Stimulated activated CD4-positive, alpha-beta T cell treated with anti-CD3 and anti-CD28 coated beads, Interleukin-2, amount 100 ng/mL, for 48 hours (primary cell): ENCODE measurements at places on chromosomes 2 and 18.

GRCh38 chr2:28674713-28675068 is 76.9 kb upstream of the PPP1CB start:
- no peak for DNase-seq

GRCh38 chr2:176745543-176746200 is 466.9 kb upstream of the HNRNPA3 start:
- DNase-seq: no peak

DNA sequence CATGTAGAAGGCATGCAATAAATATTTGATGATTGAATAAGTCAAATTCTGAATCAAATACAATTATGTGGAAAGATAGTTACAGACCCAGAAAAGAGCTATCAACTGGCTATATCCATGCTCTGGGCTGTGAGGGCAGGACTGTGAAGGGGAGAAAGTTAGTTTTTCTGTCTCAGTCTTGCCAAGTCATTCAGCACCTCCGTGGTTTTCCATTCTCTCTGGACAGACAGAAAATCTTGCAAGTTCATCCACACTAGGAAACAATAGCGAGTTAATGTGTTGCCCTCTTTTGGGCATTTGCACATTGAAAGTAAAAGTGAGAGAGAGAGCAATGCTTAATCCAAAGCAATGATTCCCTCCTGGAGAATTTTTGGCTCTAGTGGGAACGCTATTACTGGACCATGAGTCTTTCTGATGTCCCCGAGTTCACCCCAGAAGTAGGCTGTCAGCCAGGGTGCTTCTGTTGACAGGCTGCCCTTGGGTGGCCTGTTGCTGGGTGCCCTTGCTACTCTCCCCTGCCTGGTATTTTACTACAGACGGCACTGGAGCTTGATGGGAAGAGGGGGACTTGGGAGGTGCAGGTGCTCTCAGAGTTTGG is 238.3 kb downstream of the LOXHD1 start:
- no peak for DNase-seq

GRCh38 chr2:127138281-127138680 is 31.3 kb upstream of the BIN1 start:
- no peak for DNase-seq

GRCh38 chr2:7884338-7884737 is 797.5 kb upstream of the ID2 start:
- DNase-seq: no peak

DNA sequence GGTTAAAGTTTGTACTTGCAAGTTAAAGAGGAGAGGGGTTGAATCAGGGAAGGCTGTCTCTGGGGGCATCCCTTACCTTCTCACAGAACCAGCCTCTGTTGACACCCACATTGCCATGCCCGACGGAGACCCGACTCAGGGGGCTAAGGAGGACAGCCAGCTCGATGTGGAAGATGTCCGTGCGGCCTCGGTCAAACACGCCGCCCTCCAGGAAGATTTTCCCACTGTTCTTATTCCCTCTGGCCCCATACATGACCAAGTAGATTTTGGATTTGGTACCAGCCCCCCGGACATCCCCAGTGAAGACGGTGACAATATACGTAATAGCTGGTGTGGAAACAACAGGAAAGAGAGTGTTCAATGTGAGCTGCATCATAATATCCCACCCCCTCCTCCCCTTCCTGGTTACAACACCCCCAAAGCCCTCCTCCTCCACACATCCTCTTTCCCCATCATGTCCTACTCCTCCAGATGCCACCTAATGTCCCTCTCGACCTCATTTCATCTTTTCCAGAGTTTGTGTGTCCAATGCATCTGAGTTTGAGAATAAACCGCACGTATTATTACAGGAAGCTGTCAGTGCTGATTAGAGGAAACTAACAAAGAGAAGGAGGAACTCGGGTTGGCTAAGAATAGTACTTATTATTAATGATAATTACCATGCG is 55.7 kb downstream of the LOXHD1 start:
- no peak for DNase-seq

DNA sequence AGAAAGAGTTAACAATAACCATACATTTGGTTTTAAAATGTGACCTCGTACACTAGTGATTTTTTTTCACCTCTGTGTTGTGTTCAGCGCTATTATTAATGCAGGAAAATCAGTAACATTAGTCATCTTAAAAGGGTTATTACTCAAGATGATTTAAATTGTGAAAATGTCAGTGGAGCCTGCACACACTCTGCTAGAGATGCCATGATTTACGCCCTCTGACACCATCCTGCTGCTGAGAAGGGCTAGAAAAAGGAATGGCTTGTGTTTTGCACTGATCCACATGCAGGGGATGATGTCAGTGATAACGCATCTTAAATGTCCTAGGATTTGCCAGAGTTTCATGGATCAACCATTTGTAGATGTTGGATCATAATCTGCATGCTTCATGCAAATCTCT is 121.3 kb upstream of the BOD1L2 start:
- DNase-seq: no peak

DNA sequence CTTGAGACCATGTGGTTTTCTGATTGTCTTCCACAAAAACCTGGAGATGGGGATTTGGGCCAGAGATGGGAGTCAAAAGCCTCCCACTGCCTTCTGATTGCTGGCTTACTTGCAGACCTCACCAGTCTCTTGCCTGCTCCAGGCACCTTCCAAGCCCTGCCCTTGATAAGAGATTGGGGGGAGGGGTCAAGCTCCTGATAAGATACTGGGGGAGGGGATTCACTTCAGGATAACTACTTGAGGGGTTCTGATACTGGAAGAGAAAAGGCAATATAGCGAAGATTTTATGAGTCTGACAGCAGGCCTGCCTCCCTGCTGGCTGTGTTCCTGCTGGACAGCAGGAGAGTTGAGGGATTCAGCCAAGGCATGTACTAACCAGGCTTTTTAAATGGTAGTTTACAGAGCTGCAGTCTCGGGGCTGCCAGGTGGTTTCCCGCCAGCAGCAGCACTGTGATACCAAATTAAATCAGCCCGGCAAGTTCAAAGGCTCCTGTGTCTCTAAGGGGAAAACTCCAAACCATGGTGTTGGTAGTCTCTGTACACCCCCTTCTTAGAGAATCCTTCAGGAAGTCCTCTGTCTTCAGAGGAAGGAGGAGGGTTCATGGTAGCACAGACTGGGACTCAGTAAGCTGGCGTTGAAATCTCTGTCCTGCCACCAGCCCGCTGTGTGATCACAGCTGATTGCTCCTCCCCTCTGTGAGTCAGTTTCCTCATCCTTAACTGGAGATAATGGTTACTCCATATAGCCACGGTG is 58.3 kb downstream of the FBXO36 start:
- no peak for DNase-seq

DNA sequence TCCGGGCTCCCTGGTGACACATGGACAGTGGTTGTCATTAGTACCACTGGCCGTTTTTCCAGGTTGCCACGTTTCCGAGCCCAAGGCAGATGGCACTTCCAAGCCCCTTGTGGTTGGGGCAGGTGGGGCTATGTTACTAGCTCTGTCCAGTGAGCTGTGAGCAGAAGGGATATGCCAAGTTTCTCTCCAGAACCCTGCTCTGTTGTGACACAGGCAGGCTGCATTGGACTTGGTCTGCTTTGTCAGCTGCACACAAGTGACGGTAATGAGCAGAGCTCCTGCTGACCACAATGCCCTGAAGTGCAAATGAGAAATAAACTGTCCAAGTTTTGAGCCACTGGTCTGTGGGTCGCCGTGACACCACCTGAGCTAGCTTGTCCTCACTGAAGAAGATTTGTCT is 118.8 kb downstream of the GYPC start:
- DNase-seq: no peak

DNA sequence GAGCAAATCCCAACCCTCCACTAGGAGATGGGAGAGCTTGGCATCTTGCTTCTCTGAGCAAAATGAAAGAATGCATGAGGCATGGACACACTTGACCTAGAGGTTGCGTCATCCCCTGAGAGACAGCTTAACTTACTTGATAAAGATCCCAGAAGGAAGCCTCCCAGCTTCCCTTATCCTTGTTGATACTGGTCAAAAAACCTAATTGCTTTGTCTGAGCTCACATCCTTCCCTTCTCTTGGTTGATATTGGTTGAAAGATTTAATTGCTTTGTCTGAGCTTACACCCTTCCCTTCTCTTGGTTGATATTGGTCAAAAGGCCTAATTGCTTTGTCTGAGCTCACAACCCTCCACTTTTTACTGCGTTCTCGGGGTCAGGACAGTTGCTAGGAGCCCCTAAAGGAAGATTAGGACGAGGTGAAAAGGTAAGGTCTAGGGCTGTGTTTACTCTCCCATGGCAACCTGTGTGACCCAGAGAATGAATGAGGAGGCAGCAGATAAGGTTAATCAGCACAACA is 12.2 kb upstream of the BOD1L2 start:
- DNase-seq: no peak

DNA sequence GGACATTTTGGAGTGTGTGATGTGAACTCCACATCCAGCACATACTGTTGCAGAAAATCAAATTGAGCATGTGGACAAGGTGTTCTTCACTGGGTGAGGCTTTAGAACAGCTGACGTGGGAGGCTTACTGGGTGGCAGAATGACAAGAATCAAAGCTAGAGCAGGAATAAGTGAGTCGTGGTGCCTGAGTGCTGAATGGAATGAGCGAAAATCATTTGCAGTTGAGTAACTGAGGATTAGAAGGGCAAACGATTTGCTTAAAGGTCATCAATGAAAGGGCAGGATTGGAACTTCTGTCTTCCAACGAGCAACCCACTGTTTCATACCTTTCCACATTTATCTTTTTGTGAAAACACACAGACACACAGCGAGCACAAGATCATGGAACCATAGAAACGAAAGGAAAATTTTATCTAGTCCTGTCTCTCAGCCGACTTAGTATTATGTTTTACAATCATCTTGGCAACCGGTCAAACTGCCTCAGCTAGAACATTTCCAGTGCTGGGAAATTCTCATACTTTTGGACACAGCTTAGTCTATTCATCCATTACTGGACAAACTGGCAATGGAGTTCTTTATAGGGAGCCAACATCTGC is 7.2 kb upstream of the DAW1 start:
- no peak for DNase-seq

GRCh38 chr2:48448274-48449061 is 81.5 kb upstream of the STON1 start:
- DNase-seq: no peak

GRCh38 chr2:143524119-143524553 is 394.9 kb downstream of the ARHGAP15 start:
- no peak for DNase-seq

DNA sequence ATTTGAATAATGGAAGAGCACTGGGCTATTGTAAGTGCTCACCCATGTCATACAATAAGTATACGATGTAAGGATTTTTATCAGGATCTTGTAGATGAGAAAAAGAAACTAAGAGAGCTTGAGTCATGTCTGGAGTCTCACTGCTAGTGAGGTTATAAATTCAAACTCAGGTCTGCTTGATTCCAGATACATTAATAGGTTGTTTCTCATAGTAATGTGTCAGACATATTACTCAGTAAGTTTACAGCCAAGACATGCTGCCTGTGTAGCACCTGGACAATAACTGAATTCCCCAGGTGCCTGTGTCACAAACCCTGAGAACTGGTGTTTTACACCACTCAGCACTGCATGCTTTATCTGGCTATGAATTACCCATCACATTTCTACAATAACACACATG is 216.9 kb upstream of the LRP1B start:
- DNase-seq: no peak

DNA sequence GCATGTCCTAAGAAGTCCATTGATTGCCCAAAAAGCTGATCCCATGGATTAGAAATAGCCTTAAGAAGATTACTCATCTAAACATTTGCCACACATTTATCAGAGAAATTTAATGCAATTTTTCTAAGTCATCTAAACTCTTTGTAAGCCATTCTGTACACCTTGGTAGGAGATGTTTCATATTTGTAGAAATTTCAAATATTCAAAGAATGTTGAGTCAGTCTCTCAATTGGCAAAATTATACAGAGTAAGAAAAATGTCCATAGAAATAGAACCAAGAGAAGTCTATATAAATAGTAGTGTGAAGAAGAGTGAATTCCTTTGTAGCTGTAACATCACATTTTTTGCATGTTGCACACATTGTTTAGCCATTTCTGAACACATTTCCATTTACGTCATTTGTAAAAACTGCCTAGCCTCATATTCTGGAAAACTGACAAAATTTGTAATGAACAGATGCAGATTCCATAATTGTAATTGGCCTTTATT is 128.6 kb downstream of the MSTN start:
- no peak for DNase-seq

DNA sequence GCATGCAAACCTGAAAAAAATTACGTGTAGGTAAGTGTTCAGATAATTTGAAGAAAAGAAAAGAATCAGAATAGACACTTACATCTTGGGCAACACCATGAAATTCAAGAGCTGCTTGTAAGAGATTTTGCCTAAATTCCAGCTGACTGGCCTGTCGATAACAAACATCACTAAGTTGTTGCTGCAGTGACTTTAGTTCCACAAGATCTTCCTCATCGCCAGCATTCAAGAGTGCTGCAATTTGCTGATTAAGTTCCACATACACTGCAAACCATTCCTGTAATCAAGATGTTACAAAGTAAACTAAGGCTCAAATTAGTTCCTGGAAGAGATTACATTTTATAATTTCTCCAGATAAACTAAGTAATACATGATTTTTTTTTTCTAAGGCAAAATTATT is 74.3 kb upstream of the CCDC141 start:
- no peak for DNase-seq

DNA sequence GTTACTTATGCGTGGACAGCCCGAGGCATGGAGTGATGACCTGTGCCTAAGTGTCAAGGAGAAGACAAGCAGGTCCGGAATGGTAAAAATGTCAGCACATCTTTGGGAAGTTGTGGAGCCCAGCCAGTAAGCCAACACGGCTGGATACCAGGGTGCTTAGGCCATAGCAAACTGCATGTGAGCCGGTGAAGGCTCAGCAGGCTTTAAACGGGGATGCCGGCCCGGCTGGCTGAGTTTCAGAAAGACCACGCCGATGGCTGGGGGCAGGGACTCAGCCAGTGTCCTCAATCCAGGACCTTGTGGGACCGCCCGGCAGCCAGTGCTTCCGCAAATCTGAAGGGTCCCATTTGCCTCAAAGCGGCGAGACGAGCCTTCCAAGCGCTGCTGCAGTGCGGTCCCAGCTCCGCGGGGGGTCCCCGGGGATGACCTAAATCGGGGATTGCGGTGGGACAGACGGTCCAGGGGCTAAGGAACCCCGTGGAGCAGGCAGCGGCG is 946 bp upstream of the AGAP1 start:
- DNase-seq: no peak

GRCh38 chr2:228657807-228658402 is 476.4 kb upstream of the SPHKAP start:
- DNase-seq: no peak

- DNase-seq: no peak
Observed at GRCh38 chr2:98379311-98380202, 33.3 kb downstream of the CNGA3 start.
